Suprapubic skin (tissue), 4 donors: ENCODE measurements at places on chromosomes 1 and 21.

DNA sequence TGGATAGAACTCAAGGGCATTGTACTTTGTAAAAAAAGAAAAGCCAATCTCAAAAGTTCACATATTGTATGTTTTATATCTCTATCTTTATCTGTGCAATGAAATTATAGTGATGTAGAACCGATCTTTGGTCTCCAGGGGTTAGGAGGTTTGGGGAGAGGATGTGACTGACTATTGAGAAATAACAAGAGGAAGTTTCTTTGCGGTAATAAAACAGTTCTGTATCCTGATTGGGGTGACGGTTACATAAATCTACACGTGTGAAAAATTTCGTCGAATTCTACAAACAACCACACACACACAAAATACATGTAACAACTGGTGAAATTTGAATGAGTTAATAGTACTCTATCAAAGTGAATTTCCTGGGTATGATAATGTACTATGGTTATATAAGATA lies 10.6 kb upstream of the OR2T33 start:
- no peaks in the 10 kb centered on the region for H3K27me3 ChIP-seq
- no peak for DNase-seq
- H3K36me3 ChIP-seq, result no peaks in the 10 kb centered on the region
- H3K4me1 ChIP-seq, result no peaks in the 10 kb centered on the region
- no peak overlapping the region for H3K4me3 ChIP-seq

DNA sequence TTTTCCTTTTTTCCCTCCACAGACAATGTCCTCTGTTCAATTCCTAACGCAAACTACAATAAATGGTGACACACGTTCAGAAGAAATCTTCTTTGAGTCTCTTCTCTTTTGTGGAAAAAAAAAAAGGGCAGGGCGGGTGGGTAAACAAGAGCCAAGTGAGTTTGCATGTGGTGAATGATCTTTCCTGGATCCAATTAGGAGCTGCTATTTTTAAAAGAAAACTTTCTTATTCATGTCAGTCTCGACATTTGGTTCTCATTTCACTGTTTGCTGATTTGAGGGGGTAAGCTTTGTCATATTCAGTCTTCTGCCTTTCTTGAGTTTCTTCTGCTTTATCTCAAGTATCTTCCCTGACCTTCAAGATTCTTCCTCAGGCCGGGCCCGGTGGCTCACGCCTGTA lies 29.2 kb upstream of the KIF1B start:
- H3K27me3 ChIP-seq, result no peaks in the 10 kb centered on the region
- peaks cover 31% of the 10 kb centered on the region for H3K36me3 ChIP-seq
- no peak for DNase-seq

GRCh38 chr1:6574025-6574620 lies 5.7 kb upstream of the ZBTB48 start:
- no peaks in the 10 kb centered on the region for H3K36me3 ChIP-seq
- no peak overlapping the region for H3K4me3 ChIP-seq
- H3K27ac ChIP-seq, result no peak overlapping the region
- no peaks in the 10 kb centered on the region for H3K27me3 ChIP-seq
- DNase-seq, result no peak

DNA sequence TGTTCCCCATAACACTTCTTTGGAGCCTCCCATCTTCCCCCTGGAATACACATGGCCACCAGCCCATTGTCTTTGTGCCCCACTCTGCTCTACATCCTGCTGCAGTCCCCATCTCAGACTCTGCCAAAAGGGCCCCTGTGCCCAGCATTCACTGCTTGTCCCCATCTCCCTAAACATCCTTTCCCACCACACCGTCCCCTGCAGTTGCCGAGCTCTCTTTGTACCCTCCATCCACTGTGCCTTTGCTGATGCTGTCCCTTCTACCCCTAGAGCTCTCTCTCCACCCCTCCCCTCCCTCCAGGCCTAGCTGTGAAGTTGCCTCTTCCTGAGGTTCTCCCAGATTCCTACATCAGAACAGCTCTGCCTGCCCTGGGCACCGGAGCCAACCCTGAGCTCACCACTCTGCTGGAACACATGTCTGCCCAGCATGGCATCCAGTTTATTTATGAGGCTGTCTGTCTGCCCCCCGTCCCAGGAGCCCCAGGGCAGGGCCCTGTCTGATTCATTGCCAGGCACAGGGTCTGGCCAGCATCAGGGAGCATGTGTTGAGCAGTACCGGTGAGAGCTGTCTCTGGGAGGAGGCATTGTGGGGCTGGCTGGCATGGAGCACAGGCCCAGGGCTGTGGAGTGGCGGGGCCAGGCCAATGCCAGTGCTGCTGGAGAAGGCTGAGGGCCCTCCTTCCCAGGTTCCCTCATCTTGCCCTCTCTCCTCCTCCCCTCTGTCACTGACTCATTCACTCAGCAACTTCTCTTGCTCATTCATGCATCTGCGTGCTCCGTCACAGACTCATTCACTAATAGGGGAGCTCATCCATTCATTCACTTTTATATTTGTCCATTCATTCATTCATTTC lies 28.8 kb downstream of the EDN2 start:
- H3K36me3 ChIP-seq, result no peaks in the 10 kb centered on the region
- H3K4me3 ChIP-seq, result no peak overlapping the region
- DNase-seq, result no peak
- H3K4me1 ChIP-seq, result peaks cover 34% of the 10 kb centered on the region

DNA sequence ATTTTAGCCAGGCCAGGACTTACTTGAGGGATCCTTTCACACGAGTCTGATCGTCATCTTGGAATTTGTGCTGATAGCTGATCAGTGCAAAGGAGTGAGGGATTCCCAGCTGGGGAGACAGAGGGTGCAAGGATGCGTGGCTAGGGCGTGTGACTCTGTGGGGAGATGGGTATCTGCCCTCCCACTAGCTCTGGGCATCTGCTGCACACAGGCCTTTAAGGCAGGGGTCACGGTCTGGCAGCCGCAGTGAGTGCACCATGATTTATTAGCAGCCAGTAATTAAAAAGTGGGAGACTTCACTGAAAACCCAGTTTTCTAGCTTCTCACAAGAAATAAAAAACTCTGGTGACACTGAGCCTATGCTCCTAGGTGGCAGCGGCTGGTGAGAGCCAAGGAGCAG lies 20.4 kb downstream of the THAP3 start:
- H3K27me3 ChIP-seq, result no peaks in the 10 kb centered on the region
- H3K27ac ChIP-seq, result no peak overlapping the region
- H3K4me3 ChIP-seq, result no peak overlapping the region
- H3K36me3 ChIP-seq, result peaks cover 56% of the 10 kb centered on the region

DNA sequence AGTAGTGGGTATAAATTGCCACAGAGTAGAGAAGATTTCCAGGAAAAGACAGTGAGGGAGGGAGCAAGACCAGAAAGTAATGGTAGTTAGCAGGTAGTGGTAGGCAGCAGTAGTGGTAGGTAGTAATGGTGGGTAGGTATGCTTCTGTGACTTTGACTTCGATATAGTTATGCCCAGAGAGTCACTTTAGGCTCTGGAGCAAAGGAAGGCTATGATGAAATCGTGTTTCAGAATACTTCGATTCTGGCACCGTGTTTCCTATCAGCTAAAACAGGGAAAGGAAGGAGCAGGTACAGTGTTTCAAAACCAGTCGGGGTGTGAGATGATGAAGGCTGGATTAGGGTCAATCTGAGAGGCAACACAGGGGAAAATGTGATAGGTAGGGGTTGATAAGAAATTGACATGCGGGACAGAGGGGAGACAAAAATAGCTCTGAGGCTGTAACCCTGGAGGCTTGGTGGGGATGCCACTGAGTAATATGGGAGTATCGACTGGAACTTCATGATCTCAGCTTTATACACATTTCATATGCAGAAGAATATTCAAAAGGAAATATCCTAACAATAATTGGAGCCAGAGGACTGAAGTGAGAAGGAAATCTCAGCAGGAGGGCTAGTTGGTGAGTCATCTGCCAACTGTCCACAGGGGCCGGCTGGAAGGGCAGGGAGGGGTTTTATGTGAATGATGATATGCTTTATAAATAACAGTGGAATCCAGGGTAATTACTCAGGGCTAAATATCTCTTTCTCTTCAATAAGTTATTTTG lies 25.2 kb upstream of the TRIM45 start:
- DNase-seq, result no peak
- H3K36me3 ChIP-seq, result no peaks in the 10 kb centered on the region
- H3K27me3 ChIP-seq, result no peaks in the 10 kb centered on the region

DNA sequence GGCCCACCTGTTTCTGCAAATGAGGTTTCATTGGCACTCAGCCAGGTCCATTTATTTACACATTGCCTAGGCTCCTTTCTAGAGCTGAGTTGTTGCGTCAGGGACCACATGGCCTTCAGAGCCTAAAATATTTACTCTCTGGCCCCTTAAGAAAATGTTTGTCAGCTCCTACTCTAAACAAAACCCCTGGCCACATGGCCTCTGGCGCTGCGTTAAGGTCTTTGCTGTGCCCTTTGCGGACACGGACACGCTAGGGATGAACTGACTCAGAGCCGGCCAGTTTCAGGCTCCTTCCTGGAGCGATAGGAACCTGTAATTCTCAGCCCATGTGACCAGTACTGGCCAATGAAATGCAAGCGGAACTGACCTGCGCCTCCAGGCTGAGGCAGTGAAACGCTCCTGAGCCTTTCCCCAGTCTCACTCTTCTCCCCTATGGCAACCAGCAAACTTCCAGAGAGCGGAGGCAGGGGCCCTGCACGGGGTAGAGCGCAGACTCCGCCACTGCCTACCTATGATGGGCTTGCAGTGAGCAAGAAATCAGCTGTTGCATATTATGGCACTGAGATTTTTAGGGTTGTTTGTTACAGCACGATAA lies 160.3 kb downstream of the ETS2 start:
- H3K4me1 ChIP-seq, result no peaks in the 10 kb centered on the region
- H3K36me3 ChIP-seq, result no peaks in the 10 kb centered on the region
- H3K27me3 ChIP-seq, result no peaks in the 10 kb centered on the region
- H3K4me3 ChIP-seq, result no peak overlapping the region
- H3K27ac ChIP-seq, result no peak overlapping the region
- DNase-seq, result no peak
